ENCODE measurements at places on chromosomes 1 and 21. TPM values are rescaled to one million over a fixed set of nuclear protein-coding genes. Genes with fewer than 3 reads are reported as not detected.

The CACHD1 gene
- 2.2 TPM for total RNA-seq

DNA sequence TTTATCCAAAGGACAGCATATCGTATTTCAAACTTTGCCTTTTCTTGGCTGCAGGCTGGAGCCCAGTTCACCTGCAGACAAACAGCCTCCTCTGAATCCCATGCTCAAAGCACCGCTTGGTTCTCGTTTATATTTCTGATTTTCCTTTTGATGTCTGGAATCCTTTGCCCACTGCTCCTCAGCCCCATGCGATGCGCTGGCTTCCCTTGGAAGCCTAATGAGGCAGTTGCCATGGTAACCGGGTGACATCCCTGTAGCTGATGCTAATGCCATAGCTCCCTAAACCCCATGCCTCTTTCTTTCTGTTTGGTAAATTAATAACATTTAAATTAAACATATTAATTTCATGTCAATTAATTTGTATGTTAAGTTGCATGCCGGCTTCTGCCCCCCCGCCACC, 327.1 kb downstream of the PRDM2 start:
- no peak for DNase-seq

GRCh38 chr1:150493175-150493574, 6.0 kb downstream of the TARS2 start:
- no peak for DNase-seq

- no peak for DNase-seq
Observed at GRCh38 chr1:110307239-110307974, 31.8 kb upstream of the RBM15 start.

DNA sequence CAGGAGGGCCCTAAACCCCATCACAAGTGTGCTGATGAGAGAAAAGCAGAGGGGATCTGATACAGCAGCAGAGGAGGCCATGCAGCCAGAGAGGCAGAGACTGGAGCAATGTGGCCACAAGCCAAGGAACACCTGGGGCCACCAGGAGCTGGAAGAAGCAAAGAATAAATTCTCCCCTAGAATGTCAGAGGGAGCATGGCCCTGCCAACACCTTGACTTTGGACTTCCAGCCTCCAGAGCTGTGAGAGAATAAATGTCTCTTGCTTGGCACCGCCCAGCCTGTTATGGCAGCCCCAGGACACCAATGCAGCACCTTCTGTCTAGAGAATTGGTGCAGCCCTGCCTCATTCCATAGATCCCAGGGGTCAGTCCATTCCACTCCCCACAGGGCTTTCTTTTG, 25.3 kb downstream of the UBASH3A start:
- no peak for DNase-seq

The PCP4L1 gene
- 2.1 TPM for total RNA-seq

The ECE1 gene
- 120 TPM for total RNA-seq

The DNASE2B gene
- total RNA-seq, result not detected

GRCh38 chr1:218468711-218469110, 123.6 kb downstream of the TGFB2 start:
- no peak for DNase-seq

The KCNK1 gene
- total RNA-seq, result 1.2 TPM

The LY9 gene
- 0.40 TPM for total RNA-seq

- DNase-seq, result no peak
Observed at GRCh38 chr21:27290028-27290427, 323.1 kb upstream of the ADAMTS5 start.

- no peak for DNase-seq
Observed at GRCh38 chr1:207064561-207064960, 11.5 kb downstream of the PFKFB2 start.

DNA sequence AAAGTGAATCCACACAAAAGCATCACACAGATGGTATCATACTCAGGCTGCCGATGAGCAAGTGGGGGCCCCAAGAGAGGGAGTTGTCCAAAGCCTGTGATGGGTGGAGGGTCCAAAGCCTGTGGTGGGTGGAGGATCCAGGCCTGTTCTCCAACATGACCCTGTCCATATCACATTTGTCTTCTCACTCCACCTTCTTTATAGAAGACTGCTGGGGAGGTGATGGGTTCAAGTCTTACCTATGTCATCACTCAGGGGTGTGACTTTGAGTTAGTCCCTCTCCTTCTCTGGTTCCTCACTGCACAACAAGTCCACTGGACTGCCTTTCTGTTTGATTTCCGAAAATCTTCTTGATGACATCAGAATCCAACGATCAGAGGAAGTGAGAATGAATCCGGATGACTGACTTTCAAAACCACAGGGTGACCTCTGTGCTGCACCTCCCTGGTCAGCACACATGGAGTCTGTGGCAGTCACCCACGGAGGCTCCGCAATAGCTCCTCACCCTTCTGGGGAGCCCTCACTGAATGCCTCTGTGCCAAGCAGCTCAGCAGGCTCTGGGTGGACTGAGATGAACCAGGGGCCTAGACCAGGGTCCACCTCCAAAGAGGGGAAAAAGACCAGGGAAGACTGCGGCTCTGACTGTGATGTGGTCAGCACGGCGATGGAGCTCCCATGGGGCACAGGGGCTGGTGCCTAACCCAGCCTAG, 166.8 kb downstream of the HIVEP3 start:
- peak; percentile 21 for DNase-seq

DNA sequence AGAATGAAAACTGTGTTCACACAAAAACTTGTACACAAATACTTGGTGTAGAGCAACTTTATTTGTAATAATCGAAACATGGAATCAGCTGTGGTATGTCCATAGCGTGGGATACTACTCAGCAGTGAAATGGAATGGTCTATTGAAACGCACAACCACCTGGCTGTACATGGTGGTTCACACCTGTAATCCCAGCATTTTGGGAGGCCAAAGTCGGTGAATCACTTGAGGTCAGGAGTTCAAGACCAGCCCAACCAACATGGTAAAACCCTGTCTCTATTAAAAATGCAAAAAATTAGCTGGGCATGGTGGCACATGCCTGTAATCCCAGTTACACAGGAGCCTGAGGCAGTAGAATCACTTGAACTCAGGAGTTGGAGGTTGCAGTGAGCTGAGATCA, 356.8 kb downstream of the RYR2 start:
- DNase-seq, result no peak

The GJB5 gene
- total RNA-seq, result not detected

The PLA2G2C gene
- total RNA-seq, result 0.16 TPM

All from transverse colon (tissue), 4 donors.